ENCODE measurements at places on chromosomes 7 and 10.
A peak's percentile ranks its signal among the peaks of the same experiment; 100 is the strongest.

- no peak for DNase-seq
Measured at GRCh38 chr7:92849322-92849721, 12.9 kb upstream of the CDK6 start.

DNA sequence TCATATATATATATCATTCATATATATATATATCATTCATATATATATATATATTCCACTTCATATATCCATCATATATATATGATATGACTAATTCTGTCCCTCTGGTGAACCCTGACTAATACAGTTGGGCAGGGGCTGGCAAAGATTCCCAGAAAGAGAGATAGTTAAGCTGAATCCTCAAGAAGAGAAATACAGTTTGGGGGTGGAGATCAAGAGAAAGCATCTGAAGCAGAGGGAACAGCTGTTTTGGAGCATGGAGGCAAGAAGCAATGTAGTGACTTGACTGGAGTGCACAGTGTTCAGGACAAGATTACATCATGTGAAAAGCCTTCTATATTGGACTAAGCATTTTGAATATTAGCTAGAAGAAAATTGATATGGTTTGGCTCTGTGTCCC, 540.7 kb downstream of the MAGI2 start:
- DNase-seq = no peak

DNA sequence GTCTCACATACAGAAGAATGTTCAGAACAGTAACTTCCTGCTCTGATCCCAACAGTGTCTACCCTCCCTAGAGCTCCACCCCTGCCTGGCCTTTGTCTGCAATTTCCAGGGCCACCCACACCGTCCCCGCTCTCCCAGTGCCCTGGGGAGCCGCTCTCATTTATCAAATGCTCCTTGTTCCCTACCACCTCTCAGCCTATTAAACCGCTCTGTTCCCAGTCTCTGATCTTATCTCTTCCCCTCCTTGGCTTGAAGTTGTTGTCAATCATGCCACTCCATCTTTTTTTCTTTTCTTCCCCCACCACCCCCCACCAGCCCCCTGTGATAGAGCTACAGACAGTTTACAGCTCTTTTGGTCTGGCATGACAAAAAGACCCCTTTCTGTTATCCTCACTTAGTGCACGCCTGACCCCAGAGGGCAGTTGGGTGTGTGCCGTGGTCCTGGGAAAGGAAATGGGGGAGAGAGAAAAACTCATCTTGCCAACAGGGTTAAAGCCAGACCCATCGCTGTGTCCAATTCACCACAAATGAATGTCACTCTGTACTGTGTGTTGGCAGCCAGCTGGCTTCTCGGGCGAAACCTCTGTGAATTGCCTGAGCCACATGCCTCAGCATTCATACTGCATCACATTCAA, 28.8 kb upstream of the HECTD2 start:
- DNase-seq = no peak

GRCh38 chr7:80943342-80943741, 24.5 kb upstream of the SEMA3C start:
- DNase-seq = no peak

GRCh38 chr7:113093561-113093960, 6.9 kb upstream of the GPR85 start:
- no peak for DNase-seq

DNA sequence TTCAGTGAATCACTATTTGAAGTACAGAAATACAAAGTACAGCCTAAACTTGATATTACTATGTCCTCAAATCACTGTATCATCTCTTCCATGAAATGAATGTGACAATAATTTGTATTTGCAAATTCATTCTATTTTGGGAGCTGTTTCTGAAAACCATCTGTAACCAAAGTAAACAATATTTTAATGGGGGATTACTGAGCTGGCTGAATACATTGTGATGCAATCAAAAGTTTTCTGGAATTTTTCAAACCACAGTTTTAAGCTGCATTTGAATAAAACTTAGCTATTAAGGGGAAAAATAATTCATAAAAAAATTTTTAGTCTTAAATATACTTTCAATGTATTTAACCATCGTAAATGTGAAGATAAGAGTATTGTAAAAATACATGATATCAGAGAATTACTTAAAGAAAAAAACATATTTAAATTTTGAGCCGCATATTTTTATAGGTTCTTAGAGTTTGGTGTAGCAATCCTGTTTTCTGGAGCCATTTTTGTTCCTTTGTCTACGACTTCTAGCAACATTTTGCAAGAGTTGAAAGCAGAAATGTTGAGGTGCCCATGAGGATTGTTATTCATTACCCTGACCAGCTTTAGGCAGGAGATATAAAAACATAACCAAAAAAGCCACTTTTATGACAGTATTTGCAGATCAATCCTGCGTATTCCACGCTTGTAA, 45.9 kb upstream of the AGMO start:
- DNase-seq = no peak

DNA sequence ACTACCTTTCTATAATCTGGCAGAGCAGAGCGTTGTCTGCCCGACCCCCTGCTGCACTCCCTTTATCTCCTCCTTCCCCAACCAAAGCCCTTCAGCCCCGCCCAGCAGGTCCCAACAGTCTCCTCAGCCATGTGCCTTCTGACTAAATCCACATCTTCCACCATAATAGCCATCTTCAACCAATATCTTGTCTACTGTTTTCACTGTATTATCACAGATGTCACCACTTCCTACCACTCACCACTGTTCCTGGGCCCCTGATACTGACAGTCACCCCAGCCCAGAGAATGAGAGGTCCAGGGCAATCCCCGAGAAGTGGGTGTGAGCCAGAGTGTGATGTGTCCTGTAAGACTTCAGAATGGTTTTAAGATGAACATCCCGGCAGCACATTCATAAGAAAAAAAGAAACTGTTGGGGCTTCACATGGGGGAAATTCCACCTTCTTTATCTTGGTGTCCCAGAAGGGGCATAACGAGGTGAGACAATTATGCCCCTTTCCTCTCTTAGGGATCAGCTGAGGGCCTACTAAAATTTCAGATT, 25.3 kb downstream of the CCDC6 start:
- DNase-seq = peak; percentile 68

GRCh38 chr7:55397617-55398016, 32.5 kb downstream of the LANCL2 start:
- DNase-seq = no peak

- no peak for DNase-seq
Measured at GRCh38 chr7:133836666-133837065, 290.5 kb upstream of the LRGUK start.

- DNase-seq = no peak
Measured at GRCh38 chr10:3255075-3255474, 82.5 kb upstream of the PITRM1 start.

GRCh38 chr7:84100866-84101265, 93.7 kb downstream of the SEMA3A start:
- DNase-seq = no peak

- no peak for DNase-seq
Measured at GRCh38 chr10:70296406-70296899, 12.6 kb upstream of the NPFFR1 start.

- DNase-seq = no peak
Measured at GRCh38 chr7:12586271-12586670, 15.8 kb downstream of the SCIN start.

GRCh38 chr10:44822349-44822748, 88.8 kb upstream of the TMEM72 start:
- no peak for DNase-seq

GRCh38 chr7:100122568-100122967, 3.1 kb downstream of the CNPY4 start:
- no peak for DNase-seq

- DNase-seq = no peak
Measured at GRCh38 chr10:33963729-33964128, 629.3 kb upstream of the NRP1 start.

DNA sequence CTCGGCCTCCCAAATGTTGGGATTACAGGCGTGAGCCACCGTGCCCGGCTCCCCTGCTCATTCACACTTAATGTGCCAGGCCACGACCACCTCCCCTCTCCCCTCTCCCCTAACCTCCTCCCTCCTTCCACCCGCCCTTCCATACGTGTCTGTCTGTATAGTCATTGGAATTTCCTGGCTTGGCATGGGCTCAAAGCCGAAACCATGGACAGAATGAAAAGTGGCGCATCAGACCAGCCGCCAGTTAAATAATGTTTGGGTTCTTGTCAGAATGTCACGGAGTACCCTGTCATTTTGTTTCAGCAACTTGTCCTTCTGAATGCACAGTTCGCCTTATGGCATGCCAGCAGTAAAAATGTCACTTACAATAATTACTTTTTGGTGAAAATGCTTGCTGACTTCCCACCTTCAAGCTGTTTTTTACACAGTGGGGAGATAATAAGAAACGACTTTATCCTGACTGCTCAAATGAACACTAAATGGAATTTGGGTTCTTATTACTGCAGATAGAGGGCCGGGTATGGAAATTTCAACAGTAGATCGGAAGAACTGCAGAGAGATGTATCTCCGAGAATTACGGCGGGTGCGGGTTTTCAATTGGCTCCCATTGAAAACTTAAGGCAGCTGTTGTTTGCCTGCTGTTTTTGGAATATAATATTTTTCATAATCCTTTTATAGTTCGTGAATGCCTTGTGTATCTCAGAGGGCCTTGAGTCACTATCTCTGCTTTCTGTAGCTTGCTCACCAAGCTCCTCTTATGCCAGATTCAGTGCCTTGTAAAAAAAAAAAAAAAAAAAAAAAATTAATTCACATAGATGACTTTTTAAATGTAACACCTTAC, 65.5 kb upstream of the SH2B2 start:
- DNase-seq = no peak

Measured in activated T-cell treated with anti-CD3 and anti-CD28 coated beads for 24 hours (primary cell).